Stimulated activated CD4-positive, alpha-beta T cell treated with anti-CD3 and anti-CD28 coated beads, Interleukin-4, amount 100 ng/mL, for 24 hours (primary cell): ENCODE measurements at places on chromosomes 7 and 10.

GRCh38 chr7:86326847-86327246, 316.9 kb upstream of the GRM3 start:
- DNase-seq, result no peak

- DNase-seq, result no peak
Measured at GRCh38 chr7:116417593-116418345, 81.8 kb upstream of the CAV2 start.

DNA sequence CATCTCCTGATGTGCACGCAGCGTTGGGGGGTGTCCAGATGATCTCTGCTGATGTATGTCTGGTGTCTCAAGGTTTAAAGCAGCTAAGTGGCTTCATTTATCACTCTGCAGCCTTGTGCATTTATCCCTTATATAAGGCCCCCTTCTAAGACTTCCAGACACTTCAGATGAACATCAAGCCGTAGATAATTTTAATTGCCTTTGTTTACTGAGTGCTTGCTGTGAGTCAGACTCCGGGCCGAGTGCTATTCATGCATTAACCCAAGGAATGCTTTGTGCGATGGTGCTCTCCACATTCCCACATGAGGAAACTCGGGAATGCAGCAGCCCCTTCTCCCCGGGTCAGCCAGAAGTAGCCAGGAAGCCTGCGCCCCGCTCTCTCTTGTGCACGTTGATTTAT, 328.6 kb upstream of the COBL start:
- DNase-seq, result no peak

DNA sequence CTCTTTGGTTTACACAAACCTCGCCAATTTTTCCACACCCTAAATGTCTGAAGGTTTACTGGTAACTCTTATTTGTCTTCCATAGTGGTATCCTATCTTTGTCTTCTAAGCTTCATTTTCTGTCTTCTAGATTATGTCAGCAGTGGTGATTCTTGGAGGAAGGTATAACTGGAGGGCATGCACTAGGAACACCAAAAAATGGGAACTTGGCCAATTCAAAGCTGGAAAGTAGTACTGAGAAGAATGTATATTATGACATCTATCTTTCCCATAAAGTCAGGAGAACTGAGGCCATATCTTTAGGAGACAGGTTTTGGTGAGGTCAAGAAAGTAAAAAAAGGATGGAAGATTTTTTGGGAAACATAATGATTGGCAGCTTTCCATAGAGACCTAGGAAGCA, 113.3 kb downstream of the CPEB3 start:
- DNase-seq, result no peak

- no peak for DNase-seq
Measured at GRCh38 chr10:103514244-103514643, 20.7 kb downstream of the NEURL1 start.

DNA sequence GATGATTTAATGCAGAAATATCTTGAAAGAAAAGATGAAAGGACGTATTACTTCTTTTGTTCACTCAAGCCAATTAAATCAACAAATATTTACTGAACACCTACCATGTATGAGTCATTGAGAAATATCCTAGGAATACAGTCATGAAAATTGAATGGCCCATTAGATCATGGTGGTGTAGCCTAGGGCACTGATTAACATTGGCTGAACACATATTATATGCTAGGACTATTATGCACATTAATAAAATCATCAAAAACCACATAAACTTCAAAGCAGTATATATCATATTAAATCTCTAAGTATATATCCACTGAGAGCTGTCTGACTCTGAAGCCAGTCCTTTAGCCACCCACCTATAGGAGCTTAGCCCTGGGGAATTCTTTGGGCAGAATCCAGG, 41.8 kb downstream of the FAM204A start:
- DNase-seq, result no peak
